ENCODE measurements at places on chromosomes 11 and 22.

- no peak for DNase-seq
Observed at GRCh38 chr22:49163258-49163959, 664.3 kb downstream of the BRD1 start.

GRCh38 chr11:106565326-106565725 lies 452.9 kb downstream of the GUCY1A2 start:
- no peak for DNase-seq

GRCh38 chr11:14148653-14149273 lies 186.2 kb downstream of the SPON1 start:
- peak; percentile 36 for DNase-seq

GRCh38 chr11:117871160-117871559 lies 5.3 kb downstream of the FXYD6 start:
- DNase-seq: no peak

DNA sequence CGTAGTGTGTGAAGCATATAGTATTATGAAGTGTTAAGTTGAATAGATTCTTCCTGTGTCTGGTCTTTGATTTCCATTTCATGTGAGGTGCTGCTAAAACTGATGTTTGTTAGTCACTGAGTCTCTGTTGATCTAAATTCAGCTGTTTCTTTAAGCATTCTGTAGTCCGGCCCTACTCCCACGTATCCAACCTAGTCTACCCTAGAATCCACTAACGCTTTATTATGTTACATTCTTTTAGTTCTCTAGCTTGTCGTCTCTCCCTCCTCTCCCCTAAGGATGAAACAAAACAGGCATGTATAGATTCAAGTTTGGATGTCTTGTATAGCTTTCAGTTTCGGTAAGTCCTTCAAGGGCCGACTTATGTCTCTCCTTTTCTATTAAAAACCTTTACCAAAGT lies 4.1 kb downstream of the WEE1 start:
- DNase-seq: no peak

DNA sequence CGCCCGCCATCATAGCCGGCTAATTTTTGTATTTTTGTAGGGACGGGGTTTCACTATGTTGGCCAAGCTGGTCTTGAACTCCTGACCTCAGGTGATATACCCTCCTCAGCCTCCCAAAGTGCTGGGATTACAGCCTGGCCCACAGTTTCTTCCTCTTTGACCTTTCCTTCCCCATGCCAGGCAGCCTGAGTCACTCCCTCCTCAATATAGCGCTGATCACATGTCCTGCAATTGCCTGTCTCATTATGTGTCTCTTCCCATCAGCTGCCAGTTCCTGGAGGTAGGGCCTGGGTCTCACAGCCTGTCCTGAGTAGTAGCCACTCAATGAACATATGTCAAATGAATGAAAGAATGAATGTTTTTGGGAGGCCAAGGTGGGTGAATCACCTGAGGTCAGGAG lies 43.0 kb upstream of the CCDC134 start:
- DNase-seq: no peak

GRCh38 chr11:17768547-17768946 lies 34.0 kb downstream of the KCNC1 start:
- no peak for DNase-seq

GRCh38 chr22:18070041-18070440 lies 7.7 kb upstream of the PEX26 start:
- no peak for DNase-seq

GRCh38 chr11:63619967-63620366 lies 5.7 kb upstream of the PLAAT3 start:
- no peak for DNase-seq

DNA sequence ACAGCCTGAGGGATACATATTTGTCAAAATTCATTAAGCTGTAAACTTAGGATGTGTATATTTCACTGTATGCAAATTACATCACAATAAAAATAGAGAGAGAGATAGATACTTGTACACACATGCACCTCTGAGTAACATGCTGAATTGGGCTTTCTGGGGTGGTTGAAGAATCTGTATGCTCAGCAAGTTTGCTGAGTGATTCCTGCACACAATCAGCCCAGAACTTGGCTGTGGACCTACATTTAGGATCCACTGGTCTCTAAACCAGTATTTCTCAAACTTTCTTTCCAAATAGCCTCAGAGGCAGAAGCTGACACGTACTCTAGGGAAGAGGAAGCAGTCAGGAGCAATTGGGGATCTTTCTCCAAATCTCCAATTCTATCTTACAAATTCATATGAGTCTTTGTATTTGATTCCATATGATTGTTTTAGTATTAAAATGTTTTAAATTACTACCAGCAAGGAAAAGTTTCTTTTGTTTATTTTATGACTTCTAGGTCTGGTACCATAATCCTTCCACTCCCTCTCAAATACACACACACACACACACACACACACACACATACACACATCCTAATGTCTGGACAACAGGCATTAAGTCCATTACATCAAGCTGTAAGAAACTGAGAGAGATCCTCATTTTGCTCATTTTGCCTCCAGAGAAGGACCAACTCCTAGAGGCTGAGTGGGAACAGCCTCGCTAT lies 20.0 kb downstream of the SYT13 start:
- no peak for DNase-seq

DNA sequence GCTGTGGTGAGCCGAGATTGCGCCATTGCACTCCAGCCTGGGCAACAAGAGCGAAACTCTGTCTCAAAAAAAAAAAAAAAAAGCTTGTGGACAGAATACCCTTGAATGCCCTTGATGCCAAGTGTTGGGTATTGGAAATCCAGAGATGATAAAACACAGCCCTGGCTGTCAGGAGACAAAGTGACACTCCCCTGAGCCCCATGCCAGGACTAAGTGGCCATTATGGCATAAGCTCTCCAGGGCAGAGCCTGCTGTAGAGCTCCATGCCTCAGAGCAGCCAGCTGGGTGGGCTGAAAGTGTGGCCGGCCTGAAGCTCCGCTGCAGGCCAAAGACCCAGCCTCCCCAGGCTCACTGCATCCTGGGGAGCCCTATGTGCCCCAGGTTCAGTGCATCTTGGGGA lies 4.9 kb downstream of the RNF215 start:
- DNase-seq: no peak

- DNase-seq: peak; percentile 77
Observed at GRCh38 chr11:61797263-61797944, 4.7 kb downstream of the FEN1 start.

DNA sequence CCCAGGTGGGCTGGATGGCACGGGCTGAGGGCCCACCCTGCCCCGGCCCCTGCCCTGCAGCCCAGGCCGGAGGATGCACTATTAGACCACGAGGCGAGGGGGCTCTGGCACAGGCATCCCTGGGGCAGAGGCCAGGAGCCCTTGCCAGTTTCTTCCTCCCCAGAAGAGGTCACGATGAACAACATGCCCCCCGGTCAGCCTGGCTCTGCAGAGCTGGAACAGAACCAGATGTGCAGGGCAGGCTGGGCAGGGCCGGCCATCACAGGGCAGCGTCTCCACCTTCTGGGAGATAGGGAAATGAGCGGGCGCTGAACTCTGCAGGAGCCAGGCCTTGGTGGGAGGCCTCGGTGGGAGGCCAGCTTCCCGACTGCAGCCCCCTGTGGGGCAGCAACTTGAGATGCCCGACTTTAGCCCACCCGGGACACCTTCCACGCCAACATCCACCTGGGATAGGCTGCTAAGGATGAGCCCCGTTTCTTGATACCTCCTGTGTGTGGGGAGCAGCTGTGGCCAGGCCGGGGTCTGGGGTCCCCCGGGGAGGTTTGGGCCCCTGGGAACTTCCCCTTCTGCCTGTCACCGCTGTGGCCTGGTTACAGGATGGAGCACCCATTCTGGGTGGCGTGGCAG lies 21.8 kb upstream of the GNB1L start:
- DNase-seq: no peak

All from forelimb muscle (tissue), 1 donor.